ENCODE measurements at places on chromosomes 2 and 18.

- no peak for DNase-seq
These were observed 47.8 kb upstream of the CREB1 start for GRCh38 chr2:207481924-207482323.

GRCh38 chr2:181241797-181242196 lies 215.4 kb upstream of the ITGA4 start:
- DNase-seq, result no peak

GRCh38 chr2:58923869-58924268 lies 682.7 kb upstream of the FANCL start:
- no peak for DNase-seq

DNA sequence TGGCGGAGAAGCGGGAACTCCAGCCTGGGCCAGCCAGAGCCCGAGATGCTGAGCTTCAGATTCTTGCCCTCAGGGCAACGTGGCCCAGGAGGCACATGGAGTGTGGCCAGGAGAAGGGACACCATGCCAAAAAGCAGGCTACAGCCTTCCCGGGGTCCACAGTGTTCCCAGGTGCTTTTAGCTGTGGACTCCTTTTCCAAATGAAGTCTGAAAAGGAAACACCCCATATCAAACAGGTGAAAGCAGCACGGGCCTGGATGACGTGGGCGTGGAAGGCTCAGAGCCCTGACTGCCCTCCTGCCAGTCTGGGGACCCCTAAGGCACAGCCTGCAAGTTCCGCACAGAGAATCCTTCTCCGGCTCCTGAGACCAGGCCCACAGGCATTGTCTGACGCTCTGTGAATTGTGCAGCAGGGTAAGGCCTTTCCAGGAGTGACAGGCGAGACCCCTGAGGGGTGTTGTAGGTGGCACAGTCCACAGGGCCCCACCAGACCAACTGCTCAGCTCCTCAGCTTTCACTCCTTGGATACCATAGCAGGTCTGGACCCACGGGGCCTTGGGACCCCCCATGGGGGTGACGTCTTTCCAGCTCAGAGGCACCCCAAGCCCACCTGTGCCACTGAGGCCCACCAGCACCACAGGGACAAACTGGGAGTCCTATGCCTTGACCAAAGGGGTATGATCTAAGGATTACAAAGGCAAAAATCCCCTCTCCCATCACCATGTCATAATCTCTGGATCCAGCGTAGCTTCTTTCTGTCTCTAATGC lies 69.6 kb upstream of the RAB6C start:
- DNase-seq, result no peak

DNA sequence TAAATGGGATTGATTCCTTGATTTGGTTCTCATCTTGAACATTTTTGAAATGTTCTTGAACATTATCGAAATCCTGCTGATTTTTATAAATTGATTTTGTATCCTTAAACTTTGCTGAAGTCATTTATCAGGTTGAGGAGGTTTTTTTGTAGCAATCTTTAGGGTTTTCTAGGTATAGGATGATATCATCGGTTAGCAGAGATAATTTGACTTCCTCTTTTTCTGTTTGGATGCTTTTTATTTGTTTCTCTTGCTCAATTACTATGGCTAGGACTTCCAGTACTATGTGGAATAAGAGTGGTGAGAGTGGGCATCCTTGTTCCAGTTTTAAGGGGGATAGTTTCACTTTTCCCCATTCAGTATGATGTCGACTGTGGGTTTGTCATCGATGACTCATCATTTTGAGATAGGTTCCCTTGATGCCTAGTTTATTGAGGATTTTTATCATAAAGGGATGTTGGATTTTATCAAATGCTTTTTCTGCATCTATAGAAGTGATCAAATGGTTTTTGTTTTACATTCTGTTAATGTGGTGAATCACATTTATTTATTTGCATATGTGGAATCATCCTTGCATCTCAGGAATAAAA lies 201.5 kb upstream of the ZSWIM2 start:
- DNase-seq, result no peak

- DNase-seq, result no peak
These were observed 97.8 kb downstream of the B3GNT2 start for GRCh38 chr2:62293490-62294271.

DNA sequence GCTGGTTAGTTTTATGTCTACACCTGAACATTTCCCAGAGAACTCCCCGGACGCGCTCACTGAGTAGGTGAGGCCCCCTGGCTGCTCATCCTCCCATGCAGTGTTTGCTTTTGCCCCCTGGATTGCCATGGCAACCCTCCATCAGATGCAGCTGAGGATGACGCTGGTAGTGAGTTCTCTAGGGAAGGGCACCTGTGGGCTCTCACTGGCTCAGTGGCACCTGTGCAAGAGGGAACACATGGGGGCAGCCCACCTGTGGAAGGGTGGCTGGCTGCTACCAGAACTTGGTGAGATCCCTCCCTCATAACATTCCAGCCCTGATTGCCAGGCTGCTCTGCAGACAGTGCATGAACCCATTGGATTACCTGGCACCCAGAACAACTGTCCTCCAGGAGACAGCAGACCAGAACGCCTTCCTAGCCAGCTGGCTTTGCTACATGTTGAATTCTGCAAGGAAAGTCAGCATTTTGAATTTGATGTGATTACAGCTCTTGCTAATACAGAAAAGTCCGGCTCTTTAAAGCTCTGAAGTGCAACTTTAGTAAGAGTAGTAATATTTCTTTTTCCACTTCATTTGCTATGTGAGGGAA lies 21.7 kb downstream of the COA5 start:
- DNase-seq, result no peak

GRCh38 chr18:58886864-58887612 lies 22.4 kb downstream of the ZNF532 start:
- DNase-seq, result no peak

DNA sequence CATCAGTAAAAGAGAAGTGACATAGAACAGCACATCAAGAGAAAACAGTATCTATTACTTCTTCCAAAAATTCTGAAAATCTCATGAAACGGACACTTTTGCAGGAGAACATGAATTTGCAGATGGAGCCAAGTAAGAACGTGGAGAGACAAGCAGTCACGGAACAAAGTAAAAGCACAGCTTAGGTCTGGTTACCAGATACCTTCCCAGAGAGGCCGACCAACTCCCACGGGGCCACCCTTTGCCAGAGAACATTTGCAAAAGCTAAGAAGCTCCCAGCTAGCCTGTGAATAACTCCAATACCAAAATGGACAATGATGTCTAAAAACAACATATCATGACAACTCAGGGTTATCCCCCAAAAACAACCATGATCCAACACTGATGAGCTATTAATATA lies 38.9 kb downstream of the THAP4 start:
- DNase-seq, result no peak

- DNase-seq, result no peak
These were observed 50.2 kb upstream of the EML4 start for GRCh38 chr2:42118754-42119569.

GRCh38 chr18:8982416-8983183 lies 119.9 kb upstream of the NDUFV2 start:
- DNase-seq, result no peak

GRCh38 chr18:46169464-46169941 lies 65.3 kb downstream of the HAUS1 start:
- no peak for DNase-seq

DNA sequence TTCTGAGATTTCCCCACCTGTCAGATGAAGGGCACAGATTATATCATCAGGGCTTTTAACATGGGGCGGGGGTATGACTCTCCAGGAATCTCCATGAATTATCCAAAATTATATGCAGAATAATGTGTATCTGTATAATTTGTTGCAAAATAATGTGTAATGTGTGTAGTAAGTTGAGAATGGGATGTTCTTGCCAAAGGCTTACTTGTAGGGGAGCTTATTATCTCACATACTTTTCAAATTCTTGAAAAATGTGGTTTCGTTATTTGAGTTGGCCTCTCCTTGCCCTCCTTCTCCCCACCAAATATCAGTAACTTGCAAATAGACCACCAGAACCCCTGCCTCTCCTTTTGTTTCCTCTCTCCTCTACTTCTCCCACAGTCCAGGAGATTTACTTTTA lies 35.6 kb downstream of the UBR3 start:
- no peak for DNase-seq

DNA sequence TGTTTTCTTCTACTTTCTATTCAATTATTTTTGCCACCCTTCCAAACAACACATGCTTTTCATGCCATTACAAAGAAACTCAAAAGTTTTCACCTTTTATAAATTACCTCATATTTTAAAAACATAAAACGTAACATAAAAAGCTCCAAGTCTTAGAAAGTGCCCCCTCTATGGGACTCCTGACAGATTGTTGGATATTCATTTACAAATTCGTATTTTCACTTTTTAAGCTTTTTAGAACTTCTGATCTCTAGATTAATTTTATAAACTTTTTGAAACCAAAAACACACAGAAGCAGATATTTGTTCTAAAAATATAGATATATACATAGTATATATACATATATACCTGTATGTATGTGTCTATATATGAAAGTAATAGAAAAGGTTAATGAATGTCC lies 1.5 kb downstream of the COL5A2 start:
- no peak for DNase-seq

DNA sequence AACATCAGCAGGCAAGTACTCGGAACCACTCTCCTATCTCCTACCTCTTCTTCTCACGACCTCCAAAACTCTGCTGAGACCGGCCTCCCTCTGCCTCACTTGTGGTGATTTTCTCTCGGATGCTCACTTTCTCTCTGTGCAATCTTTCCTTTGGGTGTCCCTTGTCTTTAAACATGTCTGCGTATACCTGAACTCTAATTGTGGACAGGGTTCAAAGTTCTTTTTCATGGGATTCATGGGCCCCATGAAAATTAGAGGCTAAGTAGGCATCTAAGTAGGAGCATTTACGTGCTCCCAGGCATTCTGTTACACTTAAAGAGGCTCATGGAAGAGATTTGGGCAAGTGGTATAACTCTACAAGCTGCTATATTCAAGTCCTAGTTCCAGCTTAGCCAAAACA lies 2.1 kb upstream of the PPP1CB start:
- no peak for DNase-seq

DNA sequence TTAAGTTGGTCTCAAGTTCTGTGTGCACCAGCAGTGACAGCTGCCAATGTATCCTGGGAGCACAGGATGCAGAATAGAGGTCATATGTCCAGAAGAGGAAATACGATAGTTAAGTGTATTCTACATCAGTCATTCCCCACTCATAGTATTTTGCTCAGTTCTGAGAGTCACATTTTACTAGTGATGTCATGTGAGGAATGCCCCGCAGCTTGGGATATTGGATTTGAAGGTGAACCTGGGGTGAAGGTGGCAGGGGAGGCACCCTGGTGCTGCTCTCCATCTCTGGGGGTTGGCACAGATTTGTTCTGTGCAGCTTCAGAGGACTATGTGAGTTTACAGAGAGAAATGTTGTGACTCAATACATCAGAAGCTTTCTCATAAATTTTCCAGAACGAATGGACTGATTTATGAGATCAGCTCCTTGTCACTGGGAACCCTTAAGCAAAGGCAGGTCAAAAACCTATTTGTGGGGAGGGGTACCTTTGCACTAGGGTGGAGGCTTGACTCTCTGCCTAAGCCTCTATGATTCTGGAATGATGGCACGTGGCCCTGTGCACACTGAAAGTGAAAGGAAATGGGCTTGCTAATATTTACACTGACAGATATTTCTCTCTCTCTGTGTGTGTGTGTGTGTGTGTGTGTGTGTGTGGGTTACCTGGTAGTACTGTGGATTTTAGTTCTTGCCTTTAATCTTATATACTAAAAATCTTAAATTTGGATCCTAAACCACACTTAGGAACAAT lies 95.9 kb downstream of the NEB start:
- DNase-seq, result no peak

DNA sequence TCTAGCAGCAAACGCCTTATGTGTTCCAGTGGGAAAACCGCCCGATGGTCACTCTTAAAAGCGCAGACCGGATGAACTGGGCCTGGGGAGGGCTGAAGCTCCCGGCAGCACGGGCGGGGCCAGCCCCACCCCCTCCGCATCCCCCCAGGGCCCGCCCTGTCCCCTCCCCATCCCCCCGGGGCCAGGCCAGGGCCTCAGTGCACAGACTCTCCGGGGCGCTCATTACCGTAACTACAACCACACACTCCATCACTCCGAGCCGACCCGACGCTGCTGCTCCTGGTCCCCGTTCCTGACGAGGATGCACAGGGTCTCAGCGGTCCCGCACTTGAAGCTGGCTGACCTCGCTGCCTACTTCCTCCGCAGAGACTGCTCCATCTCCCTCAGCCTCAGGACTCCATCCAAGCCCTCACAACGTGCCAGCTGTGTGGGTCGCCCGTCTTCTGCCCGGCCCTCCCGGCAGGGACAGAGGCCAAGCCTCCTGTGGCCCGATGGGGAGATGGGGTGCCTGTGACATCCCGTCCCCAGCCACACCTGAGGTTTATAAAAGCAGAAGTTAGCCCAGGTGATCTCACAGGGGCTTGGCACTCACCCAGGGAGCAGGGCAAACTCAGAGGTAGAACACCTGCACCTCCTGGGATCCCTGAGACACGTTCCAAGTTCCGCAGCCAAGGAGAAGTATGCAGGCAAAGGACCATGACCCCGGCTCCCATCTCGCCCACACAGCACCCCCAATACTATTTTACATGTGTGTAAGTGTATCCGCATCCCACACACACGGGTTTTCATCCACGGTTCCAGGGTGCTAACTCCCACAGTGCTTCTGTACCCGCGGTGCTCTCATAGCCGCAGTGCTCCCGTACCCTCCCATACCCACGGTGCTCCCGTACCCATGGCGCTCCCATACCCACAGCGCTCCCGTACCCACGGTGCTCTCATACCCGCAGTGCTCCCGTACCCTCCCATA lies 36.0 kb downstream of the SLC66A2 start:
- DNase-seq, result no peak

GRCh38 chr2:23601301-23601965 lies 216.5 kb downstream of the KLHL29 start:
- DNase-seq, result no peak

GRCh38 chr18:58691256-58691655 lies 20.0 kb downstream of the MALT1 start:
- DNase-seq, result no peak

DNA sequence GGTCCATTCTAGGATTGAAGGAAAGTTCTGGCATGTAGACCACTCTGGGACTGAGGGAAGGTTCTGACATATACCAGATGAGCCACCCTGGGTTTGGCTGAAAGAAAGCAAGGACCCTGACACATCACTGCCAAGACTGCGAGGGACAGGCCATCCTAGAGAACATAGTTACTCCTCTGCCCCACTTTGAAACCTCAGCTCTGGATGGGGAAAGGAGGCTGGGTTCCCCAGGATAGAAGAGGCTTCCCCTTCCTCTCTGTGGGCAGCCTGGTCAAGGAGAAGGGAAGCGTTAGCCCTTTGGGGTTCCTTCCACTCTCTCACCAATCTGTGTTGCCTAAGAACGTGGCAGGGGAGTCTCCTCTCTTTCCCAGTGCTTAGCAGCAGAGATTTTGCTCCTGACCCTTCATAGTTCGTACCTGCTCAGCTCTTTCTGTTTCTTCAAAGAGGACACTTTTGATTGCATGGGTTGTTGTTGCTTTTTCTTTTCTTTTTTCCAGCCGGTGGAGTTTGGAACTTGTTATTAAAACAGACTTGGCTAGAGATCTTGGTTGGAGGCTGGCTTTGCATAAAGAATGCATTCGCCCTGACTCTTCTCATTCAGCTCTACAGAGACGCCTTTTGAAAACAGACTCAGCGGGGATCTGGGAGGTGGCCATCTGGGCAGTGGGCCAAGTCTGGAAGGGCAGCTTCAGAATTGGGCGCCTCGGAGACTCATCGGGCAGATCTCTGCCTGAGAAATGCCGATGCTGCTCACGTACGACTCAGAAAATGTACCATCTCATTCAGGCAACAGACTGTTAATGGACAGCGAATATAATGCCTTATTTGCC lies 166.1 kb downstream of the CLIP4 start:
- DNase-seq, result no peak

GRCh38 chr18:12485479-12486105 lies 77.9 kb downstream of the PRELID3A start:
- no peak for DNase-seq

Measured in stimulated activated CD8-positive, alpha-beta memory T cell treated with anti-CD3 and anti-CD28 coated beads, Interleukin-15, amount 100 ng/mL, for 24 hours (primary cell).